ENCODE measurements at places on chromosomes 1 and 21.

GRCh38 chr1:43978264-43978550 is 803 bp upstream of the B4GALT2 start:
- no peak for DNase-seq

DNA sequence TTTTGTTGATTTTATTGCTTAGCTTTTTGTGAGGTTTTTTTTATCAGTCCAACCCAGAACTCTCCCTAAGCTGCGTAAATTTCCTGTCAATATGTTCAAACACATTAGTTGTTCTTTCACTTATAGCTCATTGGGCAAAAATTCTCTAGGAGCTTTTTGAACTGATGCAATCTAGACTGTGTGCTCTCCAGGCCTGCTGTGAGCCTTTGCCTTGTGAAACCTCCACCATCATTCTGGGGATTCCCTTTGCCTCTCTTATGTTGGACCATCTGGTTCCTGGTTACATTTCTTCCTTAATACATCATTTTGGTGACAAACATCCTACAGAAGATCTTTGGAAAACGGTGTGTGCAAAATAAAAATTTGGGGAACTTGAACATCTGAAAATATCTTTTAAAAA is 247.2 kb downstream of the LRRC7 start:
- no peak for DNase-seq

- DNase-seq, result no peak
These were observed 14.1 kb downstream of the CAPN8 start for GRCh38 chr1:223651291-223651991.

GRCh38 chr1:30345491-30346130 is 377.8 kb downstream of the MATN1 start:
- DNase-seq, result no peak

DNA sequence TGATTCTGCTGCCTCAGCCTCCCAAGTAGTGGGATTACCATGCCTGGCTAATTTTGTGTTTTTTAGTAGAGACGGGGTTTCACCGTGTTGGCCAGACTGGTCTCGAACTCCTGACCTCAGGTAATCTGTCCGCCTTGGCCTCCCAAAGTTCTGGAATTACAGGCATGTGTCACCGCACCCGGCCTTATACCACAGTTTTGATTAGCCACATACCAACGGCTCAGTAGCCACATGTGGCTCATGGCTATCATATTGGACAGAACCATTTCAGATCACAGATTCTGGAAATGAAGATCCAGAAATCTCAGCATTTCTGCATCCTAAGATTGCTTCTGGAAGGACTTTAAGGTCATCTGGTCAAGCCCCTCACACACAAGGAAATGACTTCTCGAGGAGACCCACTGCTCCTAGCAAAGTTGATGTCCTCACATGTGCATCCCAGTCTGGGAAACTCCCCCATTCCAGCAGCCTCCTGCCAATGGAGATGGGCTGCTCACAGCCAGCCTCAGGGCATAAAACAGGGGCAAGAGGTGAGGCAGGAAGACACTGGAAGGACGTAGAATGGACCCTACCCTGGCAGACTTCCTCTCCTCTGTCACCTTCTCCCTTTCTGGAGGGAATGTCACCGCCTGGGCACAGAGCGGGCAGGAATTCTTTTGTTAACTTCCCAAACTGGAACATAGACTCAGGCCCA is 17.5 kb upstream of the CITED4 start:
- DNase-seq, result no peak

- peak; percentile 28 for DNase-seq
These were observed 292.8 kb upstream of the B3GALT2 start for GRCh38 chr1:193479187-193479586.

GRCh38 chr1:95176861-95177260 is 57.1 kb upstream of the RWDD3 start:
- DNase-seq, result no peak

GRCh38 chr1:8062861-8063260 is 36.8 kb upstream of the ERRFI1 start:
- DNase-seq, result no peak

GRCh38 chr1:52603630-52604029 is 1.5 kb downstream of the GPX7 start:
- no peak for DNase-seq

GRCh38 chr1:234169161-234169849 is 204.0 kb upstream of the COA6 start:
- no peak for DNase-seq

DNA sequence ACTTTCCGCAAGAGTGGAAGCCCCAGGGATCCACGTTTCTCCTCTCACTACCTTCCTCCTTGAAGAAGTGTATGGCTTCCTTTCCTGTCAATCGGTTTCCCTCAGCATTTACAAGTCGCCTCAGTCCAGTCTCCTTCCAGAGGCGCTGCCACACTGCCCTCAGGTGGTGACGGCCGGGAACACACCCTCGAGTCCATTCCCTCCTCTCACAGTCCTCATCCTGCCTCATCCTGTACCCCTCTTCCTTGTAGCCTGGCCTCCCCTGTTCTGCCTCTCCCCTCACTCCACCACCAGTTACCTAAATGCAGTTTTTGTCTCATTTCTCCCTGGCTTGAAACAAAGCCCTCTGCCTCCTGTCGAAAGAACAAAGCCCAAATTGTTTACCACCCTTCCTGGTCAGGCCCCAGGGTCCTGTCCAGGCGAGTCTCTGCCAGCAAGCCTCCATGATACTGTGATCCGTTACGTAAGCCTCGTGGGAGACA is 23.2 kb upstream of the LSM10 start:
- peak; percentile 87 for DNase-seq

DNA sequence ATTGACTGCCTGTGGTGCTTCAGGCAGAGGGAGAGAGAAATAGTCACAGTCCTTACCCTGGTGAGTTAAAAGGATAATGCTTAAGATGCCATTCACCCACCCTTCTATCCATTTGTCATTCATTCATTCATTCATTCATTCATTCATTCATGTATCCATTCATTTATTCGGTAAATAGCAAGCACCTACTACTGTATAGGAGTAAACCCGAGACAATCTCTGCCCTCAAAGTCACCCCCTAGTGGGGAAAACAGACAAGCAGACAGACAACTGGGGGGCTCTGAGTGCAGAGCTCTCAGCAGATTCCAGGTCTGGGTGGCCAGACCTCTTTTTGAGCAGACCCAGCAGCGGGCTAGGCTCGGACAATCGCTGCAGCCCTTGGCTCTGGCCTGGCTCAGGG is 14.1 kb upstream of the ACTL8 start:
- no peak for DNase-seq

DNA sequence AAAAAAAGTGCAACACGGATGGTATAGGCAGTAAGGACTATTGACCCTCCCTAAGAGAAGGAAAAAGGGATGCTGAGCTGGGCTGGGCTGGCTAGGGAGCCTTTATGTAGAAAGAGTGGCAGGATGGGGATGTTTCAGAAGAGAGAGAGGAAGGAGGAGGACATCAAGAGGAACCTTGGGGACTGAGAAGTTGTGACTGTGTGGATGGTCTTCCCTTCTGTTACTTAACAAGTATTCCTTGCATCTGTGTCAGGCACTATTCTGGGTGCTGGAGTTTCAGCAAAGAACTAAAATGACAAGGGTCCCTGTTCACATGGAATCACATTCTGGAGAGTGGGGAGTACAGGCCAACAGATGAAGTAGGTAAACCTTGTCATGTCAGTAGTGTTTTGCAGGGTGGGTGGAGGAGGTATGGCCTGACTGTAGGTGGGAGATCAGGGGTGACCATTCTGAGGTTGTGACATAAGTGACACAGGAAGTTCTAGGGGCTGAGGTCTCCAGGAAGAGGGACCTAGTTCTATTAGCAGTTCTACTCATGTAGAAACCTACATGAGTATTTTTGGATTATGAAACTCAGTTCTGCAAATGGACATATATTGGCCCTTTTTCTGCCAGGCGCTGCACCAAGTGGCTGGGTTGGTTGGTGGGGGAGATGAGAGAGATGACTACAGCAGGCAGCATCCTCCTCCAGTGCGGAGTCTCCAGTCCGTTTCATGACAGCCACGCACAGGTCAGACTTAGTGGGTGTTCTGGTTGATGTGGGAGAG is 53.8 kb downstream of the PRDM2 start:
- DNase-seq, result no peak

GRCh38 chr1:98813738-98814309 is 152.3 kb downstream of the SNX7 start:
- DNase-seq, result no peak

DNA sequence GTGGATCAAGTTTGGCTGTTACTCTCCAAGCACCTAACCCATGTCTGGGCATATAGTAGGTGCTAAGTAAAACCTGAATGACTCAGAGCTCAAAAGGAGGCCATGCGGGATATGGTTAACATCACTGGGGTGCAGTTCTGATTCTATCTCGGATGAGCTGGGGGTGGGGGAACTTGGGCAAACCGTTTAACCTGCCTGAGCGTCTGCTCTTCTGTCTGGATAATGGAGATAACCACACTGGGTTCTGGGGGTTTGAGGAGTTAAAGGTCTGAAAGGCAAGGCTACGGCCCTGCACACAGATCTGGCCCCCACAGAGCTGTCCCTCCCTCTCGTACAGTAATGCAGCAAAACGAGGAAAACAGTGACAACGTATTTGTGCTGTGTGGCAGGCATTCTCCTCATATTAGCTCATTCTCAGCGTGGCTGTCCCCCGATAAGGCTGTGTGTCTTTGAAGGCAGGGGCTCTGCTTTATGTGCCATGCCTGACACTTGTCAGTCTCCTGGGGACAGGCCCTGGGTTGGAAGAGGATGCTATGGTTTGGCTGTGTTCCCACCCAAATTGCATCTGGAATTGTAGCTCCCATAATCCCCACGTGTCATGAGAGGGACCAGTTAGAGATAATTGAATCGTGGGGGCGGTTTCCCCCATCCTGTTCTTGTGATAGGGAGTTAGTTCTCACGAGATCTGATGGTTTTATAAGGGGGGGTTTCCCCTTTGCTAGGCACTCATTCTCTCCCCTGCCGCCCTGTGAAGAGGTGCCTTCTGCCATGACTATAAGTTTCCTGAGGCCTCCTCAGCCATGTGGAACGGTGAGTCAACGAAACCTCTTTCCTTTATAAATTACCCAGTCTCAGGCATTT is 6.8 kb upstream of the ALDH4A1 start:
- DNase-seq, result no peak

DNA sequence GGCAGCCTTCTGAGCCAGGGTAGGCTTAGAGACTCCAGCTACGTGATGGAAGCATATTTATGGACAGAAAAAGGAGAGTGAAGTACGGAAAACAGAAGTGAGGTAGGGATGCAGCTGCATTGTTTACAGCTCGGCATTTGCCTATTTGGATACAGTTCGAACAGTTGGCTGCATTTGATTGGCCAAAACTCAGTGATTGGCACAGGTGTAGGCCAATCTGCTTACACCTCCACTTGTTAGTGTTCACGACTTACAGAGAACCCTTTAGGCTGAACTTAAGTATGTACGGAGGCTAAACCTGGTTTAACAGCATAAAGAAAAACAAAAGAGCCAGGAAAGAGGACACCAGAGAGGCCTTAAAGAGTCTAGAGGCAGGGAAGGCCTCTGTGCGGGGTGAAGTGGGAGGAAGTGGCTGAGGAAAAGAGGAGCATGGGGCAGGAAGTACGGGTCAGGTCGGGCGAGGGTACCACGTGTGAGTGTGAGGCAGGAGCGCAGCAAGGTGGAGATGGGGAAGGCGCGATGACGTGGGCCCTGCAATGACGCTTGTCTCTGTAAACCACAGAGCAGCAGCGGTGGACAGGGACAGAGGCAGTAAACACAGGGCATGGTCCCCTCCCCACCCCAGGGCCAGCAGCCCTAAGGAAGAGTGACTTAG is 32.0 kb downstream of the RSPH1 start:
- peak; percentile 30 for DNase-seq

DNA sequence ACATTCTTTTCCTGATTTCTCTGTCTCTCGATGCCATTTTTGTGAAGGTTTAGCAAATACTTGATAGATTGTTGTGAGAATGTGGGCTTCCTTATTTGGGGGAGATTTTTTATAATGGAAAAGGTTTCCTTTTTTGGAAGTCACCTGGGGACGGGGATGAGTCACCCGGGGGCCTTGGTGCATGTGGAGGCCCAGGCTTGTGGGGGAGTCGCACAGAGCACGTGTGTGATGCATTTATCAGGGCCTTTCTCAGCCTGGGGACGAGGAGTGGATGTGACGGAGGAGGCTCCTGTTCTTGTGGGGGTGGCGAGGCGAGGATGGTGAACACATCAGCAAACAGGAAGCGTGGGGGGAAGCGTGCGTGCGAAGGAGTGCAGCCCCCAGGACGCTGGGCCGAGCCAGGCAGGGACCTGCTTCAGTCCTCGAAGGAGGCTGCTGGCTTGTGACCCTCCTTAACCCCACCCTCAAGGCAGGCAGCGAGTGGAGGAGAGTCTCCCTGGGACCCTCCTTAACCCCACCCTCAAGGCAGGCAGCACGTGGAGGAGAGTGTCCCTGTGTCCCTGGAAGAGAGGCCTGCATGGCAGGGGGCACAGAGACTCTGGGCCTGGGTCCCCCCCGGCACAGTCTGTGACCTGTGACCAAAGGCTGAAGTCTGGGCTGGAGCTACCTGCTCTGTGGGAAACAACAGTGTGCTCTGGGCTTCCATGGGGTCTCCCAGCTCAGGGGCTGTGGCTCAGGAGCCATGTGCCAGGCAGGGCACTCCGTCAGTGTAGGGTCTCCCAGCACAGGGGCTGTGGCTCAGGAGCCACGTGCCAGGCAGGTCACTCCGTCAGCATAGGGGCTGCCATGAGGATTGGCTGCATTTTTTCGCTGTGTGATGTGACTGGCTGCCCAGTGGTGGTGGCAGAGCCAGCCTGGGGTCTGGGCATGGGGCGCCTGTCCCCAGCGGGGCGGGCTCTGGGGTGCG is 57.2 kb downstream of the AGPAT3 start:
- DNase-seq, result peak; percentile 18

DNA sequence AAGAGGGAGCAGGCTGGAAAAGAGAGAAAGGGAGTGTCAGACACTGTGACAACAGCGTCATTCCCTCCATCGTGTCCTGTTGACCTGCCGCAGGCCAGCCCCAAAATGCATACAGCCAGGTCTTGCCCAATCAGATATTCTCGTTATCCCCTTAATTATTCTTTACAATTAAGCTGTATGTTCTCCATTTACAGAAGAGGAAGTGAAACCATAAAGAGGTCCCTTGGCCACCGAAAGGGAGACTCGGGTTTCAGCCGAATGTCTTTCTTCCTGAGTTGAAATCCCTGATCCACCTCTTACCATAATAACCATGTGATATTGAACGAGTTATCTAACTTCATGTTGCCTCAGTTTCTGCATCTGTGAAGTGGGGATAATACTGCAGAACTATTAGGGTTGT is 70.5 kb downstream of the IGSF21 start:
- no peak for DNase-seq

- DNase-seq, result no peak
These were observed 32.4 kb downstream of the CDK18 start for GRCh38 chr1:205536759-205537361.

DNA sequence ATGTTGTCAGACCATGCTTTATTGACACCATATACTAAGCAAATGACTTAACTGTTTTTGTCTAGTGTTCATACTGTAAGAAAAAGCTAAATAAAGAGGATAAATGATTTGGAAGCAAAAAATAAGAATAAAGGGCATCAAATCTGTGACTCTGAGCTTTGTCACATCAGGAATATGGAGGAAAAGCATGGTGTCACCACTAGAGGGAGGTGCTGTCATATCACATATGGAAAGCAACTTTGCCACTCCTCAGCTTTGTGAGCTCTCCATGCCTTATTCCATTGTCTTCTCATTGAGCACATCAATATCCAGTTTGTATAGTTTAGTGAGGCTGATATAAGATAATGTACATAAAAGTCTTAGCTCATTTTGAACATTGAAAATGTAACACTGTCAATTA is 20.8 kb upstream of the GBP1 start:
- no peak for DNase-seq

All from stimulated activated CD8-positive, alpha-beta memory T cell treated with anti-CD3 and anti-CD28 coated beads, Interleukin-2, amount 100 ng/mL, for 1 hour (primary cell).